ENCODE measurements at places on chromosomes 13 and 19.
A peak's percentile ranks its signal among the peaks of the same experiment; 100 is the strongest.

GRCh38 chr19:3176715-3177501 lies 1.7 kb upstream of the S1PR4 start:
- DNase-seq = peak; percentile 88

- DNase-seq = no peak
Observed at GRCh38 chr13:51556740-51557139, 27.5 kb upstream of the WDFY2 start.

- no peak for DNase-seq
Observed at GRCh38 chr13:110938662-110939421, 24.0 kb upstream of the ANKRD10 start.

- DNase-seq = no peak
Observed at GRCh38 chr13:28495538-28496187, 735 bp upstream of the FLT1 start.

GRCh38 chr13:114108894-114109293 lies 23.5 kb downstream of the RASA3 start:
- DNase-seq = no peak
